ENCODE measurements at places on chromosomes 2 and 18. TPM values are rescaled to one million over a fixed set of nuclear protein-coding genes. Genes with fewer than 3 reads are reported as not detected.

GPBAR1 gene
- 2.6 TPM for total RNA-seq

AGXT gene
- not detected for total RNA-seq

GRCh38 chr2:74882299-74882687 lies 48.4 kb downstream of the HK2 start:
- no peak for DNase-seq

DNA sequence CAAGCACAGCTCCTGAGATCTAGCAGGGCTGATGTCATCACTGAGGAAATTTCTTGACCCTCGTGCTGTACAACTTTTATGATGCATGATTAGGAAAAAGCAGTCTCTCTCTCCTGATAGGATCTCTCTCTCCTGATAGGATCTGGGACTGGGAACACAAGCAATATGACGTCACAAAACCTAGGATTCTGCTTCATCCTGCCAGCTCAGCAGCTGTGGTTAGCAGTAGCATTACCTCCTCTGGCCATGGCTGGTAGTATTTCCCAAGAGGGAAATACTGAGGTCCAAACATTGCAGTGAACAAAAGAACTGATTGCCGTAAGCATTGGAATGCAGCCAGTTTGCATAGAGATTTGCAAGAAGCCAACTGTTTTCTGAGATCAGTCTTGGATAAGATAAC lies 521.2 kb upstream of the POU3F3 start:
- DNase-seq: no peak

SYT4 gene
- total RNA-seq: not detected

Measured in natural killer cell treated with Interleukin-12 subunit alpha and Interleukin-12 subunit beta and Interleukin-15 and Interleukin-18, amount 100 ng/mL, for 72 hours (primary cell).